ENCODE measurements at places on chromosomes 16 and 17.

- ATAC-seq: peak; percentile 1
Measured at GRCh38 chr16:30184891-30185682, 1.7 kb downstream of the CORO1A start.

DNA sequence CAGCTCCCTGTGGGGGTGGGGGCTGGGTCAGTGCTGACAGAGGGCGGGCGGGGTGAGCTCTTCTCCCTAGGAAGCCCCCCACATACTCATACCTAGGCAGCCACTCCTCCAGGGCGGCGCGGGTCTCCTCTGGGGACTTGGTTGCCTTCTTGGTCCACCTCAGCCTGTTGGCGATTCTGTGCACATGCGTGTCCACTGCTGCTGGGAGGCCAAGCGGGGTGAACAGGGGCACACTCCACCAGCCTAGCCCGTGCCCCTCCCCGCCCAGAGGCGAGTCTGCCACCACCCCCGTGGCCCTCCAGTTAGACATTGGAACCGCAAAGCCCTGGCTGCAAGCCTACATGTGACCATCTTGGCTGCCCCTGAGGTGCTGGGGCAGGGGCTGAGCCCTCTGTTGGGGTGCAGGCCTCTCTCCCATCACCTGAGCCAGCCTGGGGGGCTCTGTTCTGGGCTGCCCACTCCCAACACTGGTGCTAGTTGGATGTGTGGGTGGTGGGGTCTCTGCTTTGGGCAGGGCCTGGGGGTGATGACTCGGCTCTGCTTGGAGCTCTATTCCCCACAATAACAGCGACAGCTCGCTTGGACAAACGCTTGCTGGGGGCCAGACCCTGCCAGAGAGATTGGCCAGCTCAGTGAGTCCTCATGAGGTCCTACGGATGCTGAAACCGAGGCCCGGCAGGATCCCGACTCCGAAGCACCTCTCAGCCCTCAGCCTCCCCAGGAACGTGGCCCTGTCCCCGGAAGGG is 7.4 kb downstream of the NTHL1 start:
- ATAC-seq: no peak

GRCh38 chr16:63461248-63461841 is 1425.1 kb upstream of the CDH8 start:
- ATAC-seq: no peak

DNA sequence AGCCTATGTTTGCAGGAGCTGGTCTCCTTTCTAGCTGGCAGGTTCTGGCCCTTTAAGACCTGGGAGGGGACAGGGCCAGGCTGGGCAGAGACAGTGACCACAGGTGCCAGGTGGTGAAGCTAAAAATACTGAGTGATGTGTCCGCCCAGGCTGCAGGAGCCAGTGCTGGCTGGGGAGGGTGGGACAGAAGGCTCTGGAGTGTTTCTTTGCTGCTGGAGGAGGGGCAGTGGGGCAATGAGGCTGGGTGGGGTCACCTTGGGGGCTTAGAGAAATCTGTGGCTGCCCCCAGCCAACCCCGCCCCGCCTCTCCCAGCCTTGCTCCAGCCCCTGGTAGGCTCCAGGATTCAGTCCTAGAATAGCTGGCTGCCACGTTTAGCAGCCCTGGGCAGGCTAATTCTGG is 30.4 kb upstream of the SBK1 start:
- no peak for ATAC-seq

- no peak for ATAC-seq
Measured at GRCh38 chr17:72865954-72866353, 226.5 kb downstream of the SLC39A11 start.

- no peak for ATAC-seq
Measured at GRCh38 chr17:28807925-28808634, 34.5 kb downstream of the FAM222B start.

DNA sequence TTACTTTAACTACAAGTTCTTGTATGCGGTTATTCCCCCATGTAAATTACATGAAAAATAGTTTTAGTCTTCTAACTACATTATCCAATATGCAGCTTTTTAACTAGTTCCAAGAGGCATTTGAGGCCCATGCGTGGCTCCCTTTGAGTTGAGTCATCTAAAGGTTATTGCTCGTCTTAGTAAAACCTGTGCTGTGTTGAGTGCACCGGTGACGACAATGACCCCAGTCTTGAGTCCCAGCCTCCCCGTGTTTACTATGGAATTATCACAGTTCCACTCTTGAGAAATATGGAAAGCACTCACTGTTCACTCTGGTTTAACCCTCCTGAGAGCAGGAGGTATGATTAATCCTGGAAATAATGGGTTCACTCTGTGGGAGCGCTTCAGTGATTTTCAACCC is 119.2 kb downstream of the PITPNC1 start:
- ATAC-seq: no peak

GRCh38 chr17:41620583-41621434 is 3.6 kb downstream of the KRT17 start:
- ATAC-seq: no peak

- no peak for ATAC-seq
Measured at GRCh38 chr17:83109793-83110645, 30.6 kb downstream of the METRNL start.

DNA sequence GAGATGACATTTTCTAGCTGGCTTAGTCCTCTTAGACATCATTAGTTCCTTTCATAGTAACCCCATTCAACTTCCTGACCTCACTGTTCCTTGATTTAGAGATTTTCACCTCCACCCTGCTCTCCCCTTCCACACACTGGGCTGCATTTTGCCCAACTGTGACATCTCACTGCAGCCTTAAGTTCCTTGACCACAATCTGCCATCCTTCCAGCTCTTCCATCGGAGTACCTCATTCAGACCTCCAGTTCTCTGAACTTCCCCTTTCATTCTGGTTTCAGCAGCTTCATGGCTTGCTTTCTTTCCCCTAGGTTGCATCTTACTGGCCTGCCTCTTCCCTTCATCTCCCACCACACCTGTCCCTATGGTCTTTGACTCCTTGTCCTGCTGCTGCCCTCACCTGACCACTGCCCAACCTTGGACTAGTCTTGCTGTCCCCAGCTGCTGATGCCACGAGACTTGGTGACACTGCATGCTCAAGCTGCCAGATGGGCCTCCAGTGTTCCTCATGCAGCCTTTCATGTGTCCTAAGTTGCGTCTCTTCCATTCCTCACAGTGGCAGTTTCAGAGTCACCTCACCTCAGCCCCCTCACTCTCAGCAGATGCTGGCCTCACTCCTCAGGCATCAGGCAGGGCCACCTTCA is 40.8 kb downstream of the NUP88 start:
- no peak for ATAC-seq

GRCh38 chr16:11200592-11200991 is 55.4 kb downstream of the SOCS1 start:
- ATAC-seq: no peak

GRCh38 chr16:21092951-21093350 is 57.7 kb downstream of the DNAH3 start:
- ATAC-seq: no peak

DNA sequence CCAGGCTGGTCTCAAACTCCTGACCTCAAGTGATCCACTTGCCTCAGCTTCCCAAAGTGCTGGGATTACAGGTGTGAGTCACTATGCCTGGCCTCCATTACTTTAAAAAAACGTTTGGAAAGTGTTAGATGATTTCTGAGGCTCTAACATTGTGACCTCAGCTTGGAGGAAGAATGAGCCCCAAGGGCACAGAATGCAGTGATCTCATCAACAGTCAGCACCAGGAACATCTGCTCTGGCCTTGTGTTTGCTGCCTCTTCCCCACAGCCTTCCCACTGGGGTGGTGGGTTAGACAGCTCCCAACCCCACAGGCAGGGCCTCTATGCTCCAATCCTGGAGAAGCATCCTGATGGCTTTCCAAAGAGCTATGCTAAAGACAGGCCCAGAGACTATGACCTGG is 37.7 kb upstream of the SREBF1 start:
- no peak for ATAC-seq

DNA sequence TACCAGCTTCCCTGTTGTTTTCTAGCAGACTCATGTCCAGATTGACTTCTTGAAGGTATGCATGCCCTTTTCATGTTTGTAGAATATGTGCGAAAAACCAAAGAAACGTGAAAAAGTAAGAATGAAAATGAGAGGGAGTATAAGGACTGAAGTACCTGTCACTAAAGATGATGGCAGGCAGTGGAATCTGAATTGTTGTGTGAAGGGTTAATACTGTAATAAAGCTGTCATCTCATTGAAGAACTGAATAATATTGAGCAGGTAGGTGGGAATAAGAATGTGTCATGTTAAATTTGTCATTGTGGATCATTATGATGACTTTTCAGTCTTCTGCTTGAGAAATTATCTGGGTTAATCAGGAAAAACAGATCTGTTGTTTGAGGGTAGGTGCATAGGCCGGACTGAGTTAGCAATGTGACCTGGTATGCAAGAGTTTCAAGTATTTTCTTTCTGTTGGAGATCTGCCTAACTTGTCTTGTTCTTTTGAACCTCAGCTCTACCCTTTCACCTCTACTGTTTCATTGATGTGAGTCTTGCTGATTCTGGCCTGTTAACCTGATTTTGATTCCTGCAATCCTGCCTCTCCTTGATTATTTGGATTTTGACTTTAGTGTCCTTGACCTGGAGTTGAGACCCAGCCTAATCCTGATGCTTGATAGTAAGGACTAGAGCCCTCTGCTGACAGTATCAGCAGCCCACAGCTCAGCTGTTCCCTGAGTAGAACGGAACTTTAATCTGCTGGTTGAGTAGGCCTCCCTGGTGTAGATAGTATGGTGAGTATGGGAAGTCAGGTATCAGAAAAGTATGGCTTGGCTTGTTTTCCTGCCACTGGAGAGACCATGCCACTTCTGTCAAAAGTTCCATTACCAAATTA is 64.6 kb downstream of the MAP2K4 start:
- ATAC-seq: no peak

DNA sequence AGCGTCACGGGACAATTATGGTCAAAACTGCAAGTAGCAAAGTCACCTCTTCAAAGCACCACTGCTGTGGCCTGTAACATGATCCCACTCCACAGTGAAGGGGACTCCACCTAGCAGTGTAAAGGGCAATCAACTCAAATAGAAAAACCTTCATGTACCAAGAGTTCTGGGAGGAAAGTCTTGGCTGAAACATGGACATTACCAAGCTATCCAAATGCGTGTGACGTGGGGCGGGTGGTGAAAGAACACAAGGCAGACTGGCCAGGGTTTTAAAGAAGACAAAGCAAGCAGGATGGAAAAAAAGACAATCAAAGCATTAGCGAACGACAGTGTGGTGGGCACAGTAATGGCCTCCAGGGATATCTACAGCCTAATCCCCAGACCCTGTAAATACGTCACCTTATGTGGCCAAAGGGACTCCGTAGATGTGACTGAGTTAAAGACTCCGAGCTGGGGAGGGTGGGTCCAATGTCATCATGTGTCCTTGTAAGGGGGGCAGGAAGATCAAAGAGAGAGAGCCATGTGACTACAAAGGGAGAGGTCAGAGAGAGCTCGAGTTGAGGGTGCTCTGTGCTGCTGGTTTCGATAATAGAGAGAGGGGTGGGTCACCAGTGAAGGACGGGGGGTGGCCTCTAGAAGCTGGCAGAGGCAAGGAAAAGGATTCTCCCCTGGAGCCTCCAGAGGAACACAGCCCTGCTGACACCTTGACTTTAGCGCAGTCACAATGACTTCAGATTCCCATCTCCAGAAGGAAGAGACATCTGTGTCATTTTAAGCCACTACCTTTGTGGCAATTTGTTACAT is 6.0 kb downstream of the HSDL1 start:
- peak; percentile 55 for ATAC-seq

- no peak for ATAC-seq
Measured at GRCh38 chr17:30550512-30551273, 73.5 kb downstream of the GOSR1 start.

- no peak for ATAC-seq
Measured at GRCh38 chr16:66925322-66925840, at the start of gene RRAD. Gene RRAD (minus strand): TSS chr16:66925535. CDS start chr16:66925179, 356 bp downstream.

- no peak for ATAC-seq
Measured at GRCh38 chr17:34166352-34166751, 88.7 kb upstream of the CCL2 start.

GRCh38 chr16:51524555-51525373 is 373.7 kb upstream of the SALL1 start:
- no peak for ATAC-seq

DNA sequence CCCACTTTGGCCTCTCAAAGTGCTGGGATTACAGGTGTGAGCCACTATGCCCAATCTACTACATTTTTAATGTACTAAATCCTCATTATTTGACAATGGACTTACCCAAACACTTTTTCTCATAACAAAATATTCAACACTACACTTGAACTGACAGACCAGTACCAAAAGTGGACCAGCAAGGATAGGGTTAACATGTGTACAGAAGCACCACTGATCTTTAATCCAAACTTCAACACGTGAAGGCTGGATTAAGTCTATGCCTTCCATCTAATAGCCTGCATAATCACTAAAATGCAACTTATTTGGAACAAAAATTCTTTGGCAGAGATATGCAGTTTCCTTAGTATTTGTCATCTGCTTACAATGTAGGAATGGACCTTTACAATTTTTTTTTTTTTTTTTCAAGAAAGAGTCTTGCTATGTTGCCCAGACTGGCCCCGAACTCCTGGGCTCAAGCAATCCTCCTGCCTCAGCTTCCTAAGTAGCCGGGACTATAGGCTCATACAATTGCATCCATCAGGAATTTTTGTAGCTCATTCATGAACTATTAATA is 60.0 kb upstream of the BCAR1 start:
- no peak for ATAC-seq

DNA sequence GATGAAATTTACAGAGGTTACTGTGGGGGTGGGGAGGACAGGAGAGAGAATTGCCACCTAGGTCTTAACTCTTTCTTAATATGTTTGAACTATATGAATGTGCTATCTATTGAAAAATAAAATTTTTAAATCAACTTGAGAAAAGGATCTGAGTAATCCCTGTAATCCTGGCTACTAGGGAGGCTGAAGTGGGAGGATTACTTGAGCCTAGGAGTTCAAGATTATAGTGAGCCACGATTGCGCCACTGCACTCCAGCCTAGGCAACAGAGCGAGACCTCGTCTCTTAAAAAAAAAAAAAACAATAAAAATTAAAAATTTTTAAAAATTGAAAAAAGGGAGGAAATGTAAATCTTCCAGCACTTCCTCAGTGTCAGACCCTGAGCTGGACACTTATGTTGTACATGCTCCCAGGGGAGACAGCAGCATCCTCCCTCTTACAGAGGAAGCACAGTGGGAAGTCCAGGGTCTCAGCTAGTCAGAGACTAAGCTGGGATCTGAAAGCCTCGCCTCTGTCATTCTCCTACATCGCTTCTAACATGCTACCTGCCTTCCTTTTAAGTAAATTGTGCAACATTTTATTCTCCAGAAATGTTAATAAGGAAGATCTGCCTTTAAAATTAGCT is 21.9 kb downstream of the PMM2 start:
- no peak for ATAC-seq

- no peak for ATAC-seq
Measured at GRCh38 chr16:61892531-61892930, 143.7 kb downstream of the CDH8 start.

Data from activated CD4-positive, CD25-positive, alpha-beta regulatory T cell treated with anti-CD3 and anti-CD28 coated beads, Interleukin-2, amount 50 U/mL, for 24 hours (primary cell).